Left lung (tissue), 14 donors: ENCODE measurements at places on chromosomes 13 and 19. TPM values are rescaled to one million over a fixed set of nuclear protein-coding genes. Genes with fewer than 3 reads are reported as not detected.

The METTL21C gene
- not detected for total RNA-seq

The SMIM44 gene
- total RNA-seq: not detected

The IRGC gene
- not detected for total RNA-seq

The TPRX2 gene
- total RNA-seq: not detected

The PAF1 gene
- total RNA-seq: 36.1 TPM
